ENCODE measurements at places on chromosomes 2 and 18.

GRCh38 chr18:56314396-56314795, 324.0 kb downstream of the TXNL1 start:
- DNase-seq: no peak

- DNase-seq: no peak
These were observed 20.7 kb downstream of the RBM44 start for GRCh38 chr2:237819231-237819630.

DNA sequence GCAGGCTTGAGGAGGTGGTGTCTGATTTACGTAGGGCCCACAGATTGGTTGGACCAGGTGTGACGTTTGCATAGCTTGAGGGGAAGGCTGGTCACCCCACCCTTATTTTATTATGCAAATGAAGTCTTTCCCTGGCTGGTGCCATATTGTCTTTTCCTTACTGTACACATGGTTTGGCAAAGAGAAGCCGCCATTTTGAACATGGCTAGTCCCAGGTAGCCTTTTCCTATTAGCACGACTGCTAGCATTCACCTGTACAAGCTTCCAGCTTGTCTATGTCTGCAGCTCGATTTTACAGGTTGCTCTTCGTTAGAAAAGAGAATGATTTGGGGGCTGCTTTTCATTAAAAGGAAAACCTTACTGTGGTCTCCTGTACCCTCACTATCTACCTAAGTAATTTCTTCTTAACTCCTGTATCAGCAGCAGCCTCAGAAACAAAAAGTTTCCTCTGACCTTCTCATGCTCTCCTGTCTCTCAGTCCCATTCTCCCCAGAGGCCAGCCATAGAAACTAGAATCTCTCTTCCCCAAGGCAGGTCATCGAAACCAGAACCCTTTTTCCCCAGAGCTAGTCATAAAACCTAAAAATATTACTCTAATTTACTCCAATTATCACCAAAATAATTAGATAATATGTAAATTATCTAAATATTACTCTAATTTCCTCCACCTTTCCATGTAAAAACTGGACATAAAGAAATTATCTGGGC, 151.8 kb downstream of the B3GNT2 start:
- no peak for DNase-seq

DNA sequence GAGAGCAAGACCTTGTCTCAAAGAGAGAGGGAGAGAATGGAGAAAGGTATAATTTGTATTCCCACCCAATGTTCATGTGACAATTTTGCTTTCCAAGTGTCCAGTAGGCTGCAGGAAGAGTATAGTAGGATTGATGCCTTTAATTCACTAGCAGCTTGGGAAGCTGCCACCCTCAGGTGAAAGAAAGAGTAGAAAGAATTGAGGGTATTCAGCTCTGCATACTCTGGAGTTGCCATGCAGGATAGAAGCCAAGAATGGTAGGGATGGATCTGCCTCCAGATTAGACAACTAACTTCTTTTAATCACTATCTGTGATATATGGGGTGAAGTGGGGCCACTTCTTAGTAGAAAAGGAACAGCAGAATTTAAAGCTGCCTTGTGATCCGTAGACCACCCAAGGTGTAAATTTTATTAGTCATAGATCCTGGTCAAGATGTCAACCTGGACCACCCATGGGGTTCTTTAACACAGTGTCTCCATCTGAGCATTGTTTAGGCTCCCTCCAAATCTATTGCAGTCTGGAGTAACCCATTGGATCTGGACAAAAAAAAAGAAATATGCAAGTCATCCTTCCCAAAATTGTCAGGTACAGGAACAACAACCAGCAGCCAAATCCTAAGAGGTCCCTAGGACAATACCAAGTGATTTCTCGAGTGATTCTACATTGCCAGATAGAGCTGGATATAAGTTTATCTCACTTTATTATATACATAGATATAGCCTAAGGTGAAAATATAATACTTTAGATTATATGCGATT, 33.1 kb upstream of the DTNA start:
- DNase-seq: no peak

- DNase-seq: no peak
These were observed 197.0 kb downstream of the STK39 start for GRCh38 chr2:168050377-168050776.

DNA sequence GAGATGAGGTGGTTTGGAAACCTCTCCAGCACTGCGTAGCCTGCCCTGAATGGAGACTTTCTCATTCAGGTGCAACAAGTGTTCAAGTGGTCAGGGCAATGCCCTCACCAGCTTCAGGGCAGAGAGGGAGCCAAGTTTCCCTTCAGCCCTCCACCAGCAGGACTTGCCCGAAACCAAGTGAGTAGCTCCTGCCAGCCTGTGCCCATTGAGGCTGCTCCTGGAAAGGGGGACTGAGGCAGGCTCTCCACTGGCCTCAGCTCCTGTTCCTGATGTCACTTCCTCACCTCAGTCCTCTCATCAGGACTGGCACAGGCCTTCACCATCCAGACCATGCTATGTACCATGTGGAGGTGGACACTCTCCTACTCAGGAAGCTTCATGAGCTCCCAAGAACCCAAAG, 94.6 kb downstream of the CELF4 start:
- no peak for DNase-seq

DNA sequence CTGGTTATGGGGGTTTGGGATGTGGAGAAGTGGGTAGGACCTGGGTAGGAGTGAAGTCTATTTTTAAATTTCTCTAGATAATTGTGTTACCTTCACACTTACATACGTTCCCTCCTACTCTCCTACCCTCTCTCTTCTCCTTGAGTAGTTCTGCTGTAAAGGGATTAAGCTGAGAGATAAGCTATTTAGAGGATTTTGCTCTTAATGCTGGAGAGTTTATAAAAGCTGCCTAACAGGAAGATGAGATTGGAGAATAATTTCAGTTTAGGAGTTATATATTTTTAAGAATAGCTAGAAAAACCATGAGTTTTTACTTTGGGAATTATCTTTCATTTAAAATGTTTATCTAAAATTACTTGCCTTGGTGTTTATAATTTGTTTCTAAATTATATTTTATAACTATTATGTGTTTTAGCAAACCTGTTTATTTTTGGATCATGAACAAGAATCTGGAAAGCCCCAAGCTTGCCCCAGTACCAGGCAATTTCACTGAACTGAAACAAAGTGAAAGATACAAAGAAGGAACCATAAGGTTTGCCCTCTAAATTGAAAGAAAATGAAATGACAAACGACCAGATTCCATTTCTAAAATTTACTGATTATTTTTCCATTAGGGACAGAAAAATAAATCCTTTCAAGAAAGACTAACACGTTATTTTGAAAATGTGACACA, 101.5 kb downstream of the ZNF532 start:
- DNase-seq: no peak
